ENCODE measurements at places on chromosomes 6 and 20.
A peak's percentile ranks its signal among the peaks of the same experiment; 100 is the strongest.

DNA sequence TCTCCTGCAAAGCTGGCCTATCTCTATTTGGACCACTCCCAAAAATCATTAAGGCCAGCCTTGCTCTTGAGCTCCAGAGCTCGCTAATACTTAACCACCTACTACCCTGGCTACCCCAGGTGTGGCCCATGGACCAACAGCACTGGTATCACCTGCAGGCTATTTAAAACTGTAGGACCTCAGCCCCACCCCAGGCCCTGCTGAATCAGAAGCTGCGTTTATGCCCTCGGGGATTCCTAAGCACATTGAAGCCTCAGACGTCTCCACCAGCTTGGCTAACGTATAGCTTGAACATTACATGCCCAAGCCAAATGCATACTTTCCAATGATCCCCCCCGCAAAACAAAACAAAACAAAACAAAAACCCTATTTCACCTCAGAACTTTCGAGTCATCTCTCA lies 19.7 kb upstream of the SPAG4 start:
- DNase-seq, result no peak
- peaks cover 57% of the 10 kb centered on the region for H3K27me3 ChIP-seq
- peaks cover 8% of the 10 kb centered on the region for H3K4me1 ChIP-seq
- no peak overlapping the region for H3K4me3 ChIP-seq
- H3K27ac ChIP-seq, result no peak overlapping the region

GRCh38 chr20:35992713-35993335 lies 24.4 kb downstream of the CNBD2 start:
- DNase-seq, result peak; percentile 44
- H3K27me3 ChIP-seq, result peaks cover 7% of the 10 kb centered on the region
- no peak overlapping the region for H3K27ac ChIP-seq
- no peaks in the 10 kb centered on the region for H3K36me3 ChIP-seq
- no peak overlapping the region for H3K4me3 ChIP-seq
- peaks cover 12% of the 10 kb centered on the region for H3K4me1 ChIP-seq

DNA sequence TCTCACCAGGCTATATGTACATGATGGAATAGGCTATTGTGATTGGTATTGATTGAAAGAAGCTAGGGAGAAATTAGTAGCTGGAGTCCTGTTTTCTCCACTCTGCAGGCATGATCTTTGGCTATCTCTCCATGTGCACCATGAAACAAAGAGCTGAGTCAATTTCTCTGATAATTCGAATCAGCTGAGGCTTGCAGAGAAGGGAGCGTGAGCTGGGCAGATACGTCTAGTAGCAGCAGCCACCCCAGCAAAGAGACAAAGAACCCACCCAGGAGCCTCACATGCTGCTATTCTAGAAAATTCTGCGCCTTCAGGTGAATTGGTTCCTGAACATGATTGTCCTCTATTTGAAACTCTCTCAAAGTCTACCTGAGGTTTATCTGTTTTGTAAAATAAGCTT lies 6.9 kb upstream of the SGK1 start:
- no peak overlapping the region for H3K27ac ChIP-seq
- DNase-seq, result no peak
- H3K27me3 ChIP-seq, result peaks cover 6% of the 10 kb centered on the region
- H3K4me1 ChIP-seq, result no peaks in the 10 kb centered on the region
- peaks cover 4% of the 10 kb centered on the region for H3K36me3 ChIP-seq

DNA sequence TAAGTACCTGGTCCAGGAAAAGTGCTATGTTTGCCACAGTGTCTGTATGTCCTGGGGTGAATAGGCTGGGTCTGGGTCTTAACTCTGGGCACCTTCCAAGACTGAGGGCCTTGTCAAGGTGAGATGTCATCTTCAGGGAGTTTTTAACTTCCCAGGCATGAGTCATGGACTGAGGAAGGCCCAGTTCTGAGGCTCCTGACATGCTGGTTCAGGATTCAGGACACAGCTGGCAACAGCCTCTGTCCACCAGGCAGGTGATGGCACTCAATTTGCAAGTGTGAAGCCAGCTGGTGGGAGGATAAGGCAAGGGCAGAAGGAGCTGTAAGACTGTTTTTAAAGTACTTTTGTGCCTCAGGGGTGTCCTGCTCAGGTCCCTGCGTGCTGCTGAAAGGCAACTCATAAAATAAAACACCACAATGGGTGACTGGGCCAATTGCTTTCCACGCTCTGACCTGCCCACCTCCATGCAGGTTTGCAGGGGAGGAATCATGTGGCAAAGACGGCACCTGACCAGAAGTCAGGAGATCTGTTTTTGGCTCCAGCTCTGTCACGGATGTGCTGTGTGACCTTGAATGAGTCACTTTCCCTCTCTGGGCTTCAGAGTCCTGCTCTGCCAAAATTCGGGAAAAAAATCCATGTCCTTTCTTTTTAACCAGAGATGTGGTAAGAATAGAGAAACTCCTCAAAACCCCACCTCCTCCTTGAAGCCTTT lies 4.9 kb upstream of the PACSIN1 start:
- no peak for DNase-seq
- no peaks in the 10 kb centered on the region for H3K36me3 ChIP-seq
- H3K27ac ChIP-seq, result no peak overlapping the region
- no peak overlapping the region for H3K4me3 ChIP-seq
- H3K27me3 ChIP-seq, result peaks cover 38% of the 10 kb centered on the region

GRCh38 chr6:133953634-133954415 lies 801 bp downstream of the TBPL1 start:
- H3K36me3 ChIP-seq, result no peaks in the 10 kb centered on the region
- H3K4me1 ChIP-seq, result peaks cover 33% of the 10 kb centered on the region
- H3K27ac ChIP-seq, result peak overlapping the region; percentile 24
- peaks cover 25% of the 10 kb centered on the region for H3K27me3 ChIP-seq

- H3K4me3 ChIP-seq, result no peak overlapping the region
- DNase-seq, result no peak
- no peak overlapping the region for H3K27ac ChIP-seq
- no peaks in the 10 kb centered on the region for H3K4me1 ChIP-seq
- peaks cover 13% of the 10 kb centered on the region for H3K27me3 ChIP-seq
These were observed 81.1 kb downstream of the LAMA4 start for GRCh38 chr6:112173221-112173804.

GRCh38 chr6:135128268-135128914 lies 52.7 kb upstream of the MYB start:
- no peaks in the 10 kb centered on the region for H3K4me1 ChIP-seq
- peak overlapping the region; percentile 19 for H3K27ac ChIP-seq
- peaks cover 8% of the 10 kb centered on the region for H3K27me3 ChIP-seq
- no peak overlapping the region for H3K4me3 ChIP-seq
- no peak for DNase-seq

GRCh38 chr6:75296811-75297779 lies 12.5 kb upstream of the TMEM30A start:
- H3K4me1 ChIP-seq, result no peaks in the 10 kb centered on the region
- H3K4me3 ChIP-seq, result no peak overlapping the region
- no peak overlapping the region for H3K27ac ChIP-seq
- peaks cover 3% of the 10 kb centered on the region for H3K27me3 ChIP-seq
- H3K36me3 ChIP-seq, result no peaks in the 10 kb centered on the region

DNA sequence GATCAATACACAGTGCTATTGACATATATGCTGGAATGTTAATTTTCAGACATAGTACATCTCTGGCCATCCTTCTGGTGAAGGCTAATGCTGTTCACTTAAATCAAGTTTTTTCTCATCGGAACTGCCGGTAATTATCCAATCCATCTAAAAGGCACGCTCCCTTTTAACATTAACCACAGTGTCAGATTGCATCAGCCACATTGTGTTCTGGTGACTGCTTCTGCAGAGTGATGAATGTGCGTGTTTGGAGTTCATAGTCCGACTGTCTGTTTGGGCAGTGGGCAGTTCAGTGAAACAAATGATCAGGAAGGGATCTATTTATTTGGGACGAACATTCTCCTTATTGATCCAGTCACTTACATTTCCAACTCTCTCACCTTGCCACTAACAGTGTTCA lies 49.5 kb downstream of the SOBP start:
- H3K36me3 ChIP-seq, result peaks cover 60% of the 10 kb centered on the region
- H3K4me1 ChIP-seq, result peaks cover 31% of the 10 kb centered on the region
- no peaks in the 10 kb centered on the region for H3K27me3 ChIP-seq
- peak overlapping the region; percentile 66 for H3K27ac ChIP-seq
- DNase-seq, result no peak

GRCh38 chr6:162671580-162672165 lies 55.9 kb downstream of the PRKN start:
- H3K4me3 ChIP-seq, result no peak overlapping the region
- peaks cover 6% of the 10 kb centered on the region for H3K27me3 ChIP-seq

- peaks cover 33% of the 10 kb centered on the region for H3K4me1 ChIP-seq
- no peak overlapping the region for H3K4me3 ChIP-seq
- peak overlapping the region; percentile 48 for H3K27ac ChIP-seq
- H3K27me3 ChIP-seq, result no peaks in the 10 kb centered on the region
- peaks cover 16% of the 10 kb centered on the region for H3K36me3 ChIP-seq
- no peak for DNase-seq
These were observed 63.1 kb downstream of the CDS2 start for GRCh38 chr20:5189917-5190316.

DNA sequence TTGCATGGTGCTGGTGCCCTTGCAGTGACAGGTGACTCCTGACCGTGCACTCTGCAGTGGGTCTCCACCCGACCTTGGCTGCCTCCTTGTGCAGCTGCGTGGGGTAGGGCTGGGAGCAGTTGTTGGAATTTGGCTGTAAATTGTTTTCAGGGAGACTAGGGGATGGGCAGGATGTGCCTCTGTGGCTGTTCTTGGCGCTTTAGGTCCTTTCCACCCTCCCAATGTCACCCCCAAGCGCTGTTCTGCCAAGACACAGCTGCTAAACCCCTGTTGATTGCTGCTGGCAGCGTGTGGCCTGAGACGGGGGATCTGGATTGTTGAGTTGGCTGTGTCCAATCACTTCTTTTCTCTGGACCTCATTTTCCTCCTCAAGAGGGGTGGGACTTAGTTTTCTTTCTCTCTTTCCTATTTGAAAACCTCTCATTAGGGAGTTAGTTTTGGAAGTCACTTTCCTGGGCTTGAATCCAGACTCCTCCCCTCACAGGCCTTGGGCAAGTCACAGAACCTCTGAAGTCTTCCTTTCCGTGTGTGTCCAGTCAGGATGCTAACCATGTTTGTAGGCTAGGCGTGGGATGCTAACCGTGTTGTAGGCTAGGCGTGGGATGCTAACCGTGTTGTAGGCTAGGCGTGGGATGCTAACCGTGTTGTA lies 8.5 kb downstream of the IGF2R start:
- peak overlapping the region; percentile 1 for H3K27ac ChIP-seq
- H3K4me3 ChIP-seq, result no peak overlapping the region
- H3K36me3 ChIP-seq, result peaks cover 5% of the 10 kb centered on the region
- H3K27me3 ChIP-seq, result no peaks in the 10 kb centered on the region
- no peak for DNase-seq

DNA sequence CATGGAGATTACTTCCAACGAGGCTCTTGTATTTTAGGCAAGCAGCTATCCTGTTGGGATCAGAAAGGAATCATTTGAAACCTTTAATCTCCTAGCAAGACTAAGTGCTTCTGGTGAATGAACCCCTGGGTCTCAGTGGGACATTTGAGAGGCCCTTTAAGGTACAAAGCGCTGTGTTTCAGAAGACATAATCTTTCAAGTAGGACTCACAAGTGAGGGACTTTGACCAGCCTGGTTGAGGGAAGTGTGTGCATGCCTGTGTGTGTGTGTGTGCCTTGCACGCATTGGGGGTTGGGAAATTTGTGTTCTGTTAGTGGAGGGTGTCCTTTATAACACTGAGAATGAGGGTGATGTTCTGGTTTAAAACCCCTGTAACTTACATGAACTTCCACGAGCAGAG lies 64.4 kb upstream of the KCNG1 start:
- no peak for DNase-seq
- peak overlapping the region; percentile 12 for H3K27ac ChIP-seq
- peaks cover 26% of the 10 kb centered on the region for H3K27me3 ChIP-seq
- no peak overlapping the region for H3K4me3 ChIP-seq
- no peaks in the 10 kb centered on the region for H3K36me3 ChIP-seq

DNA sequence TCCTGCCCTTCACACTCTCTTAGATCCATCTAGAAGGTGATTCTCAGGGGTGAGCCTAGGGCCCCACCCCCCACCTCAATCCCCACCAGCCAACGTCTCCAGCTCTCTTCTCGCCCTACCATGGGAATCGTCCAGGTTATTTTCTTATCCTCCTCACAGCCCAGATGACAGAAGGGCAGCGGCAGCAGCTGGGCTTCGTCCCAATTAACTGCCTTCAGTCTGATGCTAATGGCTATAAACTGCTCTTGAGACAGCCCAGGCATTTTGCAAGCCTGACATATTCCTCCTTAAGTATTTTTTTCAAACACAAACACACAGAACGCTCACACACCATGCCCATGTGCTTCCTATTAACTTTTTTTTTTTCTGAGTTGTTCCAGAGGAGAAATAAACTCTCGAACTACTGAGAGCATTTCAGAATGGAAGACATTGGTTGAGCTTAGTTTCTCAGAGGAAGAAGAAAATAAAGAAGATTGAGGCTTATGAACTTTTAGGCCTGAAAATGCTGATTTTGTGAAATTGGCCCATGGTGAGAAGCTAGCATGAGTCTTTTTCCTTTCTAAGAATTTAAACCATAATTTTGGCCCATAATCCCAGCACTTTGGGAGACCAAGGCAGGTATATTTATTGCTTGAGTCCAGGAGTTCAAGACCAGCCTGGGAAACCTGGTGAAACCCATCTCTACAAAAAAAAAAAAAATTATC lies 124.6 kb downstream of the EYA2 start:
- H3K4me3 ChIP-seq, result no peak overlapping the region
- no peak overlapping the region for H3K27ac ChIP-seq
- H3K27me3 ChIP-seq, result peaks cover 21% of the 10 kb centered on the region
- peaks cover 23% of the 10 kb centered on the region for H3K4me1 ChIP-seq

DNA sequence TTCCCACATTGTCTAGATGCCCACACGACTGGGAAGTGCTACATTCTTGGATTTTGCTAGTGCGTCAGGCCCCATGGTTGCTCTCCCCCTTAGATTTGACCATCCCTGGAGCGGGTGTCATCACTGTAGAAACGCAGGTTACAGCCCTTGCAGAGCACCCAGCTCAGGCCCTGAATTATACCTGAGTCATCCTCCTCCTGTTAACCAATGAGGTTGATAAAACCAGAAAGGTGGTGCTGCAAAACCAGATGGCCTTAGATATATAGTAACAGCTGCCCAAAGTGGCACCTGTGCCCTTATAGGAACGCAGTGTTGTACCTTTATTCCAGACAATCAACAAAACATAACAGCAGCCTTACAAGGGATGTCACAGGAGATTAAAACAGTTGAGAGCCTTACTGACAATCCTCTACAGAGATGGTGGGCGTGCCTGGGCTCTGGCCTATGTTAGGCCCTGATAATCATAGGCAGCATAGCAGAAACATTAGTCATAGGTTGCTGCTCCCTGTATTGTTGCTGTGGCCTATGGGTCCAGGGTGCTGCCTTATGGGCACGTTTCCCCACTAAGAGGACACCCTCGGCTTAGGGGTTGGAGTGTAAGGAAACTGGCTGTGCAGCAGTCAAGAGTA lies 33.6 kb upstream of the HSF2 start:
- H3K4me3 ChIP-seq, result no peak overlapping the region
- no peak for DNase-seq
- H3K27ac ChIP-seq, result no peak overlapping the region
- no peaks in the 10 kb centered on the region for H3K36me3 ChIP-seq
- H3K4me1 ChIP-seq, result no peaks in the 10 kb centered on the region
- peaks cover 4% of the 10 kb centered on the region for H3K27me3 ChIP-seq

- no peaks in the 10 kb centered on the region for H3K4me1 ChIP-seq
- peaks cover 3% of the 10 kb centered on the region for H3K27me3 ChIP-seq
- no peak overlapping the region for H3K4me3 ChIP-seq
- DNase-seq, result no peak
- H3K27ac ChIP-seq, result no peak overlapping the region
These were observed 1075.1 kb upstream of the EPHA7 start for GRCh38 chr6:94494500-94494899.
